ENCODE measurements at places on chromosomes 6 and 20. TPM values are rescaled to one million over a fixed set of nuclear protein-coding genes. Genes with fewer than 3 reads are reported as not detected.

- DNase-seq = no peak
- H3K36me3 ChIP-seq = no peaks in the 10 kb centered on the region
- H3K4me1 ChIP-seq = no peaks in the 10 kb centered on the region
- H3K27ac ChIP-seq = no peak overlapping the region
- no peak overlapping the region for H3K4me3 ChIP-seq
- H3K27me3 ChIP-seq = no peaks in the 10 kb centered on the region
These were observed 512.4 kb downstream of the CD83 start for GRCh38 chr6:14630016-14630415.

- no peak overlapping the region for H3K27ac ChIP-seq
- H3K4me3 ChIP-seq = no peak overlapping the region
- H3K36me3 ChIP-seq = no peaks in the 10 kb centered on the region
- no peak for DNase-seq
- H3K27me3 ChIP-seq = no peaks in the 10 kb centered on the region
These were observed 35.2 kb upstream of the NOP56 start for GRCh38 chr20:2617099-2617714.

DNA sequence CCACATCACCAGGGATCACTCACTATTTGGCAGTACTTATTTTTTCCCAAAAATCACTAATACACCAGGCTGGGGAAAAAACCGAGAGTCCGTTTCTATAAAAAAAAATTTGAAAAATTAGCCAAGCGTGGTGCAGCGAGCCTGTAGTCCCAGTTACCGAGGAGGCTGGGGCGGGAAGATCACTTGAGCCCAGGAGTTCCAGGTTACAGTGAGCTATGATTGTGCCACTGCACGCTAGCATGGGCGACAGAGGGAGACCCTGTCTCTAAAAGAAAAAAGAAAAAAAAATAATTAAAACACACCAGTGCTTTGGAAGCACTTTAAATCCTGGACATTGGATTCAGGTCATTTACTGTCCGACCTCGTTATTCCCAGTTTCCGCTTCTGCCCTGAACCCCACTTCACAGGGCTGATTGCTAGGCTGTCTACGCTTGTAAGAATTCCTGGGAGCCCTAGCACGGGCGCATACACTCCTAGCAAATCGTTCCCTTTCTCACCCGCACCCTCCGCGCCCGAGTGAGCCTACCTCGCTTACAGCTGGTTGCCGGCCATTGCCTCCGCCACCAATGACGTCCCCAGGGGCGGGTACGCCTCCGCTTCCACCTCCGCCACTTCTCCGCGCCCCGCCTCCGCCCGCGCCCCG, at the start of gene TPMT:
Gene TPMT, minus strand, starts transcription at position 571 of the 643 bp plus-strand sequence. CDS start 5,950 bp downstream, outside the sequence.
- H3K4me1 ChIP-seq = peaks cover 4% of the 10 kb centered on the region
- H3K4me3 ChIP-seq = peak within 1 kb of the TSS; percentile 94
- no peaks in the 10 kb centered on the region for H3K36me3 ChIP-seq
- DNase-seq = no peak
- no peaks in the 10 kb centered on the region for H3K27me3 ChIP-seq

DNA sequence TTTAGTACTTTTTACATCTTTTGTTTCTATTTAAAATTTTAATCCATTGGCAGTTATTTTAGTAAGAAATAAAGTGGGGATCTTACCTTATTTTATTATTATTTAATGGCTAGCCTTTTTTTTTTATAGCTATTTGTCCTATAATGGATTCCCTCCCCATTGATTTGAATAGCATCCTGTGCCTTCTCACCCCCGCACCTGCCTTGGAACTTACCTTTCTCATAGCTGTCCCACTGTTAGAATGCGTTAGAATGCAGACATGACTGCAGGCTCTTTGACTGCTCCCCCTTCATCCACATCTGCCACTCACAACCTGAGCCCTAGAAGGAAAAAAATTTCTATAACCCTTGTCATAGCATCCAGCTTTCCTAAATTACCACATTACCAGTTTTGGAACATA, 9.1 kb downstream of the PKIB start:
- no peak overlapping the region for H3K27ac ChIP-seq
- DNase-seq = no peak
- H3K36me3 ChIP-seq = no peaks in the 10 kb centered on the region
- H3K4me3 ChIP-seq = no peak overlapping the region
- H3K27me3 ChIP-seq = no peaks in the 10 kb centered on the region

- DNase-seq = no peak
- no peak overlapping the region for H3K27ac ChIP-seq
- H3K36me3 ChIP-seq = no peaks in the 10 kb centered on the region
- no peaks in the 10 kb centered on the region for H3K27me3 ChIP-seq
These were observed 66.1 kb downstream of the CD24 start for GRCh38 chr6:106908386-106908840.

DNA sequence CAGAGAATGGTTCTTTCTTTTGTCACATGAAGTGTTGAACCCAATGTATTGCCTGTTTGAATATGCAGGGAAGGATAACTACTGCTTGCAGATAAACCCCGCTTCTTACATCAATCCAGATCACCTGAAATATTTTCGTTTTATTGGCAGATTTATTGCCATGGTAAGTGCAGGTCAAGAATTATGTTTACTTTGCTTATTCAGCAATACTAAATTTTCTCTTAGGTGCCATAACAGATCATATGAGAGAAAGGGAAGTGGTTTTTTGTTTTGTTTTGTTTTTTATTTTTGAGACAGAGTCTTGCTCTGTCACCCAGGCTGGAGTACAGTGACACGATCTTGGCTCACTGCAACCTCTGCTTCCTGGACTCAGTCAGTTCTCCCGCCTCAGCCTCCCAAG, 36.6 kb upstream of the DYNLRB1 start:
- no peaks in the 10 kb centered on the region for H3K4me1 ChIP-seq
- no peak overlapping the region for H3K4me3 ChIP-seq
- H3K36me3 ChIP-seq = peaks cover 44% of the 10 kb centered on the region
- H3K27me3 ChIP-seq = no peaks in the 10 kb centered on the region

DNA sequence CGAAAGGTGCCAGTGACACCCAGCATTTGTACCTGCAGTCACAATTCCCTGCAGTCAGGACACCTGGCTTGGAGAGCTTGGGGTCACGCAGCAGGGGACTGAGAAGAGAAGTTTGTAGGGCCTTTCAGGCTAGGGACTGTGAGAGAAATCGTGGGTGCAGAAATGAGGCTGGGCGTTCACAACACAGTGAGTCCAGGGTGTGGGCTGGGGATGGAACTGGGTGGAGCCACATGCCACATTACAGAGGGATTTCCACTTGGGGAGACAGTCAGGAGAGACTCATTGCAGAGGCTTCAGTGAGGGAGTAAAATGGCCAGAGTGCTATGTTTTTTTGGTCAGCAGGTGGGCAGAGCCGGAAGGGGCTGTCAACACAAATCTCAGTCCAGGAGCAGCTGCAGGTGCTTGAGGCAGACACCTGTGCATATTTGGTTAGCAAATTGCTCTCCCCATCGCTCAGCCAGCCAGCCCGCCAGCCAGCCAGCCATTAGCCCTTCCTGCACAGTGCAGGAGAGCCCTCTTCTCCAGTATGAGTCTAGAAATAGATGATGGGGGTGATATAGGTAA, 7.4 kb downstream of the ITPR3 start:
- no peaks in the 10 kb centered on the region for H3K36me3 ChIP-seq
- peaks cover 5% of the 10 kb centered on the region for H3K4me1 ChIP-seq
- no peak overlapping the region for H3K4me3 ChIP-seq
- no peak for DNase-seq

GRCh38 chr6:152401978-152402377, 235.2 kb downstream of the SYNE1 start:
- no peak overlapping the region for H3K4me3 ChIP-seq
- no peaks in the 10 kb centered on the region for H3K27me3 ChIP-seq

- no peaks in the 10 kb centered on the region for H3K4me1 ChIP-seq
- no peak for DNase-seq
- H3K27ac ChIP-seq = no peak overlapping the region
- H3K36me3 ChIP-seq = no peaks in the 10 kb centered on the region
- H3K4me3 ChIP-seq = no peak overlapping the region
- H3K27me3 ChIP-seq = no peaks in the 10 kb centered on the region
These were observed 76.2 kb upstream of the ESR1 start for GRCh38 chr6:151731313-151731712.

GRCh38 chr20:47220161-47220582, 136.3 kb downstream of the ZMYND8 start:
- H3K36me3 ChIP-seq = peaks cover 41% of the 10 kb centered on the region
- no peaks in the 10 kb centered on the region for H3K4me1 ChIP-seq
- H3K27ac ChIP-seq = no peak overlapping the region
- no peak overlapping the region for H3K4me3 ChIP-seq
- no peak for DNase-seq
- no peaks in the 10 kb centered on the region for H3K27me3 ChIP-seq

- H3K4me3 ChIP-seq = no peak overlapping the region
- no peaks in the 10 kb centered on the region for H3K36me3 ChIP-seq
- H3K27ac ChIP-seq = no peak overlapping the region
- H3K4me1 ChIP-seq = no peaks in the 10 kb centered on the region
- DNase-seq = no peak
These were observed 182.4 kb downstream of the DLL1 start for GRCh38 chr6:170108456-170108855.

DNA sequence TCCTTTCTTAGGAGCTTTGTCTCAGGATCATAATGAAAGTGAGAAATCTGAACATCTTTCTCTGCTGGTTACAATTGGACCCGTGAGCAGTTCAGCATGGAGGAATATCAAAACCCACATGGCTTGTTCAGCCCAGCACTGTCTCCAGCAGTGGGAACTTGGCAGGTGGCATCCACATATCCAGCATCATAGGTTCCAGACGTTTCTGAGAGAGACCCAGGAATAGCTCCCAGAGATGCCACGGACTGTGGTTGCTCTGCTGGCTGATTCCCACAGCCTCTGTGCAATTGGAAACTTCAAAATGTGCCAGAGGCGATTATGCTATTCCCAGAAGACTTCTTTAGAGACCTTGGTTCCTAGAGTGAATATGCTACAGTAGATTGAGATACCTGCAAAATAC, 76.4 kb downstream of the PHACTR2 start:
- H3K36me3 ChIP-seq = no peaks in the 10 kb centered on the region
- peaks cover 9% of the 10 kb centered on the region for H3K4me1 ChIP-seq
- DNase-seq = no peak

- no peak overlapping the region for H3K27ac ChIP-seq
- no peak for DNase-seq
- no peaks in the 10 kb centered on the region for H3K4me1 ChIP-seq
- no peaks in the 10 kb centered on the region for H3K27me3 ChIP-seq
- H3K4me3 ChIP-seq = no peak overlapping the region
These were observed 12.2 kb downstream of the TGIF2 start for GRCh38 chr20:36585410-36586125.

GRCh38 chr6:130720076-130720715, 107.0 kb upstream of the SMLR1 start:
- no peaks in the 10 kb centered on the region for H3K4me1 ChIP-seq
- no peaks in the 10 kb centered on the region for H3K36me3 ChIP-seq
- no peak overlapping the region for H3K27ac ChIP-seq
- H3K4me3 ChIP-seq = no peak overlapping the region

The CD109 gene
- 17.6 TPM for total RNA-seq

The ADAM33 gene
- 234 TPM for total RNA-seq
